ENCODE measurements at places on chromosomes 3 and 15.

- no peak for DNase-seq
Observed at GRCh38 chr3:46849045-46849631, 14.1 kb downstream of the MYL3 start.

GRCh38 chr15:89391685-89392257 lies 57.1 kb upstream of the POLG start:
- no peak for DNase-seq

- no peak for DNase-seq
Observed at GRCh38 chr3:50237133-50237651, 1.2 kb downstream of the GNAI2 start.

DNA sequence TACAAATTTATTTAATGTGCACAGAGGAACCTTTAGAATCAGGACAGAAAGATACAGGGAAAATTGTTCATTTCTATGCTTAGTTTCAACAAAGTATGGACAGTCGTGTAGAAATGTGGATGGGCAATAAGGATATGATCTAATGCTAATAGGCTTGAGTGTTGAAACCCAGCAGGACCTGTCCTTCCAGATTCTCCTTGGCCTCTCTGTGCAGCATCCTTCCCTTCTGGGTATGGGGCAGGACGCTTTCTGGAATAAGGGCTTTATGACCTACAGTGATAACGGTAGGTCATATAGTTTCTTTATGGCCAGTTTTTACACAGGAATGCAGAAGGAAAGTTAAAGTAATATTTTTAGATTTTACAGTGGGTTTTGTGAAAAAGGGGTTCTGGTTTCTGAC lies 698.1 kb downstream of the SI start:
- no peak for DNase-seq

- no peak for DNase-seq
Observed at GRCh38 chr3:57900786-57901185, 107.4 kb upstream of the FLNB start.

GRCh38 chr15:28132524-28133275 lies 33.6 kb upstream of the OCA2 start:
- DNase-seq: no peak

DNA sequence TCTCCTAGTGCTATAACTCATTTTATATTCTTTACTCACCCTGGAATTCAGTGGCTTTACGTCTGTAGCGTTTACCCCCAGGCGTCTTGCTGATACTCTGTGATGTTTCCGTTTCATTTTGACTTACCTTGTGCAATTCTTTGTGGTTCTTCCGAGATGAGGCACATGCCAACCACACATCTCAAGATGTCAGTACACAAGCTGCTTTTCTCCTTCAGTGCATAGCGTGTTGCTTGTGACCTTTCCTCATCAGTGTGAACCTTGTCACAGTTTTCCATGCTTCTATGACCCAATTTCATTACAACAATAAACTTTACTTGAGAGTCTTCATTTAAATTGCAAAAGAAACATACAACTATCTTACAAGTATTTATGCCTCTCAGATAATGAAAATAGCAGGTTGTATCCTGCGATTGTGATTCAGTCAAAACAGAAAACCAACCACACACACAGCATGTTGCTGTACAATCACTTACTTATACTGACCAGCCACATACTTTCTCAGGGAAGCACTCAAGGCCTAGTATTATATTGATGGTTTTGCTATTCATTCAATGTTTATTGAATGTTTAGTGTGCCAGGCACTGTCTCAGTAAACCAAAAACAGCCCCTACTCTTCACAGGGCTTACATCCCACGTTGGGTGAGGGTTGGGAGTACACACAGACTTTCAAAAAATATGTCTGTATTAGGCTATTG lies 4.6 kb upstream of the TBL1XR1 start:
- peak; percentile 35 for DNase-seq

DNA sequence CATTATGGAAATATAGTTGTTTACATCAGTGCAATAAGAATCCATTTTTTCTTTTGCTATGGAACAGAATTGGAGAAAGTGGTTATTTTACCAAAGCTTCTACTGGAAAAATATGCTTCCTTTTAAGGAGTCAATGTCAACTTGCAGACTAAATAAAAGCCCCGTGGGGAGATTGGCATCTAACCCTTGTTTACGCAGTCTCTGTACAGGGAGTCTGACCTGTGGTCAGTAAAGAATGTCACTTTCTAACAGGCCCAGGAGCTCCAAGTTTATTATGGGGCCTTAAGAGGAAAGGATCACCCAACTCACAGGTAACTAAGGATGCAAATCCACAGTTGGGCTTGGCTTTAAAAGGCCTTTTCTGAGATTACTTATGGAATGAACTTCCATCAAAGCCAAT lies 1751.2 kb downstream of the SI start:
- DNase-seq: no peak

- no peak for DNase-seq
Observed at GRCh38 chr15:95302206-95302605, 1028.3 kb upstream of the NR2F2 start.

- DNase-seq: no peak
Observed at GRCh38 chr15:72967811-72968530, 84.3 kb upstream of the NEO1 start.
